ENCODE measurements at places on chromosomes 5 and 9.

- DNase-seq: peak; percentile 38
Observed at GRCh38 chr9:107847978-107848964, 358.7 kb upstream of the KLF4 start.

DNA sequence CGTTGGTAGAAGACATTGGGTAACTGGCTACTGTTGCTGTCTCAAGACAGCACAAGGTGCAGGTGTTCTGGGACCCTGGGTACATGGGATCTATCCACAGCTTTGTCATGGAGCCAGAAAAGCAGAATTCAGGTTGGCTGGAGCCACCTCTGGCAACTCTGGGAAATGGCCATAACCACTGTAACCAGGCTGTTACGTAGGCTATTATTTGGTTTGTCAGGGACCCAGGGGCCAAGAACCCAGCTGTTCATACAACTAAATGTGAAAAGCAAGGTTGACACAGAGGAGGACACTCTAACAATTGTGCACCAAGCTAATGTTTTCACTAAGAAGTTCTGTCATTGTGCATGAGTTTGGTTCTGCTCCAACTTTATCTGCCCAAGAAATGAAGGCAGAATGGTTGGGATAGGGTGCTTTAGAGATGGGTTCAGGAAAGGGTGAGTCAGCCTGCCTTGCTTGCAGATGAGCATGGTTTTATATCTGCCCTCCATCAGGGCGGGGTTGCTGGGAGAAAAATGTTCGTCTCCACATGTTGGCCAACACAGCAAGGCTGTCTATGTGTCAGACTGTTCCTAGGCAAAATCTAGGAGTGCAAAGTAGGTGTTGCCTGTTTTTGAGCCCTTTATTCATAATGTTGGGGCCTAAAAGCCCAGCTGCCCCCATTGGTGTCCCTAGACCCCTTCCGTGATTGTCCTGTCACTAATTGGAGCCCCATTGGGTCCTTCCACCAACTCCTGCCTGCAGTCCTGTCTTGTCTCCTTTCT, 131.3 kb upstream of the DAP start:
- no peak for DNase-seq

GRCh38 chr9:5466766-5467165, 16.4 kb downstream of the CD274 start:
- no peak for DNase-seq

DNA sequence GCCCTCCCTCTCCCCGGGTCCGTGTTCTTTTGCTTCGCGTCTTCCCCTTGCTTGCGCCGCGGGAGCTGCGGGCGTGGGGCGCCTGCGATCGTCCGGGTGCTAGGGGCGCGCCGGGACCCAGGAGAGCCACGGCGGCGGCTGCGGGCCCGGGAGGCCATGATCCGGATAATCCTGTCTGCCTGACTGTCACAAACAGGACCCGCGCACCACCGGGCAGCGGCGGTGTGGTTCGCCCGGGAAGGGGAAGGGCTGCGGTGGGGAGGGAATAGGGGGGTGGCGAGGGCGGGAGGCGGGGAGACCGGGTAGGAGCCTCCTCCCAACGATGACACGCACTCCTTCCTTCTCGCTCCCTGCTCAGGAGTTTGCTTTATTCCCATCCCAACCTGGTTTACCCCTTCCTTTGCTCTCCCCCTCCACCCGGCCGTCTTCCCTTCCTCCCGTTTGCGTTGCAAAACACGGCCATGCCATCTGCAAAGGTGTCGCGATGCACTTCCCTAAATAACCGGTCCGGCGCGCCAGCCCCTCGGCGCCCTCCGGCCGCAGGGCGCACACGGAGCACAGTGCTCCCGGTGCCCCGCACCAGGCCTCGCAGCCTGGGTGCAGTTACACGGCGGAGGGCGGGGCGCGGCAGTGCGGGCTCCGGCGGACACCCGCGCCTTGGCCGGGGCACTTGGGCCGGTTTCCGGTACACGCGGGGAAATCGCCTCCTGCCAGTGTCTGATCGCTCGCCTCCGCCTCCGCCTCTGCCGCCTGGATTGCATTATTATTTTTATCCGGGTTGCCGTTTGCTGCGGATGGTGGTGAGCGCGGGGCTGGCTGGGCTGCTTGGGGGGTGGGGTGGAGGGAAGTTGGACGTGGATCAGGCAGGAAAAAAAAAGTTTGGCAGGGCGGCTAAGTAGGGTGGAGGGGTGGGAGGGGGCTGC, 1.5 kb downstream of the SMARCA2 start:
- peak; percentile 88 for DNase-seq

DNA sequence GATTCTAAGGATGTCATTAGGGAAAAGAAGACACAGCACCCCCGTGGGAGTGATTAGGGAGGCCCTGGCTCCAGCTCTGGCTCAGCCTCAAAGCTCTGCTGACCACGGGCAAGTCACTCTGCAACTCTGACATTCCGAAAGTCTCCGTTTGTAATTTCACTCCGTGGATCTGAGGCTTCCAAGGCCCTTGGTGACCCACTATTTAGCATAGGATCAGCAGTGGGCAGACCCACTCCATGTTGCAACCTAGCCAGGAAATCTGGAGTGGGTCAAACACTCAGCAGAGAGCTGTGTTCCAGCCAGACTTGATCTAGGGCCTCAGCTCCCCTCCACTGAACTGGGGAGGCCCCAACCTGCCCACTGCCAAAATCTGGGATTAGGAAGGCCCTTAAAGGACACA, 11.8 kb downstream of the PHF19 start:
- no peak for DNase-seq

DNA sequence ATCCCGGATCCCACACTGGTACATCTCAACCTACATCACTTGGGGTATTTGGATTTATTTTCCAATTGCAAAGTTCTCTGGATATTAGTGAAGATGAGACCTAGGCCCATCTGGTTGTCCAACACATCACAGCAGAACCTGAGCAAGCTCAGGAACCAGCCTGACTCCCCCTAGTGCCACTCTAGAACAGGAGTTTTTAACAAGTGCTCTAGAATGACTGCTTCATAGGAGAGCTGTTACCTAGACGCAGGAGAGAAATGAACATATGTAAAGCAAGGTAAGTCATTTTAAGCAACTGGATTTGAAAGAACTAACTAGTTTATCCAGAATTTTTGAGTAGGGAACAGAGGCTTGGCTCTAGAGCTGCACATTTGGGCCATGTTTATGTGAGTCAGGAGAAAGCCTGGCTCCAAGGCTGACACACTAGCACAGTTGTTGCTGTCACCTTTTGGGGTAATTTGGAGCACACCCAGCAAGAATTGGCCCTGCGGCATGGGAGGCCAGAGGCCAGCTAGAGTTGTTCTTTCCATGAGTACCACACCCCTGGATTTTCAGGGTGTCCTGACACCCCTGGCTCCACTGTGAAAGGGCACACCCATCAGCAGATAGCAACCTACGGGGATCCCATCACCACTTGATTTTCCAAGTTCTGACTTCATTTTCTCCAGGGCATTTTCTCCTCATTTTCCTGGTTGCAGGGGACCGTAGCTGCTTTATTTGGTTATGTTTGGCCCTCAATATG, 110.9 kb upstream of the LPAR1 start:
- no peak for DNase-seq

- no peak for DNase-seq
Observed at GRCh38 chr9:110351009-110351467, 13.4 kb upstream of the TXNDC8 start.

DNA sequence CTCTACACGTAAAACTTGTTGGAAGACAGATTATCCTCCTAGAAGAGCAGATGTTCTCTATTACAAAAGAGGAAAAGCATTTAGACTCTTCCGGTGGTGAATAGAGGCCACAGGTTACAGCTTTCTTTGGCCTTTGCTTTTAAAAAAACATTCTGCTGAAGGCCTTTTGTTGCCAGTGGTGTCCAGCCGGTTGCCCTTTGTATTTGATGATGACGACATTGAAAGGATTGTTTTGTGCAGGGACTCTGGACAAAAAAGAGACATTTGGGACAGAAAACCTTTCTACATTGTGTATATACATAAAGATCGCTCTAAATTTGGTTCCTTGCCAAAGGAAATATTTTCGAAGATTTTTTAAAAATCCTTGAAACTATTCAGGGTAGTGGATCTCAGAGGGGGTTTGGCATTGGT, 180.3 kb downstream of the C9orf152 start:
- no peak for DNase-seq

DNA sequence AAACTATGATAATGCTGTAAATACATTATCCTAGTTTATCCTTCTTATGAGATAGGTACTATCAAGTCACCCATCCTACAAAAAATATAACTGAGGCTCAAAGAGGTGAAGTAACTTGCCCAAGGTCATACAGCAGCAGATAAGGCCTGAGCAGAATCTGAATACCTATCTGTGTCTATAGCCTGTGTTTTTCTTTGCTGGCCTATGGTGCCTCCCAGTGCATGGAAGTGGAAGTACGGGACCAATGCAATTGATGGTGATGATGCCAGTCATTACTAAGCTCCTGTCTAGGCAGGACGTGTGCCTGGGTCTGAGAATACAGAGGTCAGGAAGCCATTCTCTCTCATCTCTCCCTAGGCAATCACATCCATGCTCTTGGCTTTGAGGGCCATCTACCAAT, 67.8 kb downstream of the FAT2 start:
- no peak for DNase-seq

GRCh38 chr5:50709471-50709870, 43.0 kb downstream of the PARP8 start:
- DNase-seq: no peak

DNA sequence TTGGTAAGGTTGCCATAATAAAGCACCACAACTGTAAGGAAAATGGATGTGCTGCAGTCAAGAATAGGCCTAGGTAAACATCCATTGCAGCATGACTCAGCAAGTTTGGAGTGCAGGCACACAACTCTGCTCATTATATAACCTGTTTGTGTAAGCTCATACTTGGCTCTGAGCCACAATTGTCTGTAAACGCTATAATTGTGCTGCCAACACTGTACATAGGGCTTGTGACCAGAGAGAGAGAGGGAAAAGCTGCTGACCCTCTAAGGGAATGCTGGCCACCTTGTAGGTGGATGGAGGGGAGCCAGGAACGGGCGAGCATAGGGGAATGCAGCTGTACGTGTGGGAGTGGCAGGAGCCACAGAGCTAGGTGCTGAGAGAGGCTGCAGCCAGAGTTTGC, 2186.5 kb upstream of the ACO1 start:
- no peak for DNase-seq

DNA sequence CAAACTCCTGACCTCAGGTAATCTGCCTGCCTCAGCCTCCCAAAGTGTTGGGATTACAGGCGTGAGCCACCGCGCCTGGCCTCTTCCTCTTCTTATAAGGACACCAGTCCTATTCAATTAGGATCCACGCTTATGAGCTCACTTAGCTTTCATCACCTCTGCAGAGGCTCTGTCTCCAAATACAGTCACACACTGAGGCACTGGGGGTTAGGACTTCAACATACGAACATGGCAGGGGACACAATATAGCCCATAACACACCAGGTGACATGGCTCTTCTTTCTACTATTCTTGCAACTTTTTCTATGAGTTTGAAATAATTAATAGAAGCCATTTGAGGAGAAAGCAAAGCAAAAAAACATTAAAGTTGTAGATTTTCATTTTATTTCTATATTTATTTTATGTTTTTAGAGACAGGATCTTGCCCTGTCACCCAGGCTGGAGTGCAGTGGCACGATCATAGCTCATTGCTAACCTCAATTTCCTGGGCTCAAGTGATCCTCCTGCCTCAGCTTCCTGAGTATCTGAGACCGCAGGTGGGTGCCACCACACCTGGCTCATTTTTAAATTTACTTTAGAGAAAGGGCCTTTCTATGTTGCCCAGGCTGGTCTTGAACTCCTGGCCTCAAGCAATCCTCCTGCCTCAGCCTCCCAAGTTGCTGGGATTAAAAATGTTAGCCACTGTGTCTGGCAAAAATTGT, 6.0 kb upstream of the PRRT1B start:
- no peak for DNase-seq

- no peak for DNase-seq
Observed at GRCh38 chr5:68277431-68277830, 61.9 kb downstream of the PIK3R1 start.

DNA sequence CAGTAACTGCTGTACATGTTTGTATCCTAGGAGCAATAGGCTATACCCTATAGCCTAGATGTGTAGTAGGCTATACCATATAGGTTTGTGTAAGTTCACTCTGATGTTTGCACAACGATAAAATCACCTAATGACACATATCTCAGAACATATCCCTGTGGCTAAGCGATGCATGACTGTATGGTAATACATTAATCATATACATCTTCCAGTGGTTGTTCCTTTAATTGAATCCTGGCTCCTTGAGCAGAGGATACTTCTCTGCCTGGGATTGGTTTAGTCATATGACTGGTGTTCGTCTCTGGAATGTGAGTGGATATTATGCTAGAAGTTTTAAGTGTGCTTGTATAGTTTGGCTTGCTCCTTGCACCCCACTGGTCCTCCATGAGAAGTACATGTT, 425.8 kb downstream of the MAN2A1 start:
- peak; percentile 18 for DNase-seq

DNA sequence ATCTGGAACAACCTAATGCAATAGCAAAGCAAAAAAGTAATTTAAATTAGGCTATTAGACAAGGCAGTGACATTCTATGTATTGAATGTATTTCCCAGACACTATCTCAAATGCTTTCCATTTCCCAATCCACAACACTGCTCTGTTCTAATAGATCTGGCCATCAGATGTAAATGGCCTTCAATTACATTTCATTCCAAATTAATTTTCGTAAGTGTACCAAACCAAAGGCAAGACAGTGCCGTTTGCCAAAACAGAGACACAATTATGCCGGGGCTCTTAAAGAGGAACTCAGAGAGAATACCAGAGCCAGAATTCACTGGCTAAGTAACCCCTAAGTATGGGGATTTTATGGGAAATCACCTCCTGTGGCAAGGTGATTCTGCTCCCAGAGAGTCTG, 63.1 kb downstream of the GNAQ start:
- no peak for DNase-seq

DNA sequence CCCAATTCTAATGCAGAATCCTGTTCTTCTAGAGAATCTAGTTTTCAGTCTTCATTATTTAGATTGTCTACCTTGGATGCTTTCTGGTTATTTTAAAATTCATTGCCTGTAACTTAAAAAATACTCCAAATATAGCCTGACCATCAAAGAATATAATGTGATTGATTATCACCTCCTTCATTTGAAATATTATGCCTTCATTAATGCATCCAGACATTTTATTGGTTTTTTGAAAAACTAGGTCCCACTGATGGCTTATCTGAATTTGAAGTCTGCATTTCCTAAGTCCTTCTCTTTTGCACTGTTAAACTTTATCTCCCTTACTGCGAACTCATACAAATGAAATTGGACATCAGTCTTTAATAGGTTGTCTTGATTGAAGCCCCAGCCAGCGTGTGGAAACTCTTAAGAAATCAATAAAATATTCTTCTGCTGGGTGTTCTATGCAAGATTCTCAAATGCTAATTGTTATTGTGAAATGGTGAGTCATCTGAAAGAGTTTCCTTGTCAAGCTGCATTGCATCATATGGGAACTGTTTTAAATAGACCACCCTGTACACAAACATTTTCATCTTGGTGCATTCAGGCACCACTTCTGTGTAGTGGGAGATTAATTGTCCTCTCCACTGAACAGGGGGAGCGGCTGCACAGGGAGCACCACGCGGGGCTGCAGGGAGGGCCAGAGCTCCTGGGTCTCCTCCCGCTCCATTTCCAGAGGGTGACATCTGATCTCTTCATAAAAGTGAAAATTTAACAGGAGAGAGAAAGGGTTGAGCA, 92.3 kb upstream of the FANCC start:
- DNase-seq: peak; percentile 9
